ENCODE measurements at places on chromosomes 3 and 15. TPM values are rescaled to one million over a fixed set of nuclear protein-coding genes. Genes with fewer than 3 reads are reported as not detected.

Gene NEK10
- total RNA-seq = 0.66 TPM

Gene CEP19
- 3.1 TPM for total RNA-seq

Gene SV2B
- 0.13 TPM for total RNA-seq

Gene MUC4
- 0.03 TPM for total RNA-seq

Gene ITGB5
- 475 TPM for total RNA-seq

Gene BSN
- 0.16 TPM for total RNA-seq

Gene PYGO1
- 7.2 TPM for total RNA-seq

Gene SCN11A
- 0.01 TPM for total RNA-seq

Gene DNAJC19
- total RNA-seq = 22.1 TPM

Gene ITIH3
- 0.15 TPM for total RNA-seq

Gene KCNMB2
- total RNA-seq = not detected

Measured in A549 treated with AZD2906 at 1 μM for 4 hours (cell line).